ENCODE measurements at places on chromosomes 2 and 18.
A peak's percentile ranks its signal among the peaks of the same experiment; 100 is the strongest.

- no peak for DNase-seq
These were observed 333.1 kb downstream of the DSEL start for GRCh38 chr18:67183398-67183797.

DNA sequence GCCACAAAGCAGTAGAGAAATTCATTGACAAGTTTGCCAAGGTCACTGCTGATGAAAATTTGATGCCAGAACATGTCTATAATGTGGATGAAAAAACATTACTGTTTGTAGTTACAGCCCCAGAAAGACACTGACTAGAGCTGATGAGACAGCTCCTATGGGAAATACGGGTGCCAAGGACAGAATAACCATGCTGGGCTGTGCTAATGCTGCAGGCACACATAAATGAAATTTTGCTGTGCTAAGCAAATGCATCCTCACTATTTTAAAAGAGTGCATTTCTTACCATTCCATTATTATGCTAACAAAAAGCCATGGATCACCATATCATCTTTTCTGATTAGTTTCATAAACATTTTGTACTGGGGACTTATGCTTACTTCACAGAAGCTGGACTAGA, 208.2 kb downstream of the FHOD3 start:
- DNase-seq: no peak

DNA sequence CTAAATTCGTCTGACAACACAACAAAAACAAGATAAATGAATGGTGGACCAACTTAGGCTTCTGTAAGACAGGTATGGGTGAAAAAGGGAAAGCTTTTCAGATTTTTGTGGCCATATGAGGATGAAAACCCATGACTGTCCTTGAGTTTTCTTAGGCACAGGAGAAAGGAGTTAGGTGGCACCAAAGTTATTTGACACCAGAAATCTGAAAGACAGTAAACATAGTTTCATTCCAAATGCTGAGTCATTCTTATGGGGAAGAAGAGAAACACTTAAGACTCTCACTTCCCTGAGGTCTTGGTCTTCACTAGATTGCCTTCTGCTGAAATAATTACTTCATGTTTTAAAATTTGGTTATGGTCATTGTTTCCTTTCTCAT, 5.2 kb upstream of the GPD2 start:
- no peak for DNase-seq

- no peak for DNase-seq
These were observed 175.3 kb downstream of the GFPT1 start for GRCh38 chr2:69211686-69212085.

DNA sequence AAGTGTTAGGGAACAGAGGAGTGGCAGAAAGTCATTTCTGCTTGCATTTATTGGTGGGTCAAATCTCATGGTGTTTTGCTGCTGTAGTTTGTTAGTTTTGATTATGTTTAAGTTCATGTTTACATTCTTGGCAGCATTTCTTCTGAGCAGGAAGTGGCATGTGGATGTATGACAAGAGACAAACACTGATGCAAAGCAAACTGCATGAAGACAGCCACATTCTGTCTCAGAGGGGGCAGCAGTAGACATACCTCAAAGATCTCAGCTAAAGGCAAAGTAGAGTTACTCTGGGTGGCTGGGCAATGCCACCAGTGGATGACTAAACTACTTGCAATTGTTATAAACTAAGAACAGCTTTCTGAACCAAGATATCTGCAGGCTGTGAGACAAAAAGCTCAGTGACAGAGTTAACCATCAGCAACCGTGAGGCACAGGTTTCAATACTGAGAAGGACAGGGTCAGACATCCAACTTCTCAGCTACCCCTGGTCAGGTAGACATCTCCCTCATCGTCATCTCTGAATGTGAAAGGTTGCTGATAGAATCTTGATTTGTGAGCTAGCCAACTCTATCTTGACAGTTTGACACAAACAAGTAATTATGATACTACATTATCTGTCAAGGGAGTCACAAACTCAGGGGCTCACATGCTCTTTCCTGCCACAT, 16.4 kb downstream of the GALNT3 start:
- DNase-seq: no peak

DNA sequence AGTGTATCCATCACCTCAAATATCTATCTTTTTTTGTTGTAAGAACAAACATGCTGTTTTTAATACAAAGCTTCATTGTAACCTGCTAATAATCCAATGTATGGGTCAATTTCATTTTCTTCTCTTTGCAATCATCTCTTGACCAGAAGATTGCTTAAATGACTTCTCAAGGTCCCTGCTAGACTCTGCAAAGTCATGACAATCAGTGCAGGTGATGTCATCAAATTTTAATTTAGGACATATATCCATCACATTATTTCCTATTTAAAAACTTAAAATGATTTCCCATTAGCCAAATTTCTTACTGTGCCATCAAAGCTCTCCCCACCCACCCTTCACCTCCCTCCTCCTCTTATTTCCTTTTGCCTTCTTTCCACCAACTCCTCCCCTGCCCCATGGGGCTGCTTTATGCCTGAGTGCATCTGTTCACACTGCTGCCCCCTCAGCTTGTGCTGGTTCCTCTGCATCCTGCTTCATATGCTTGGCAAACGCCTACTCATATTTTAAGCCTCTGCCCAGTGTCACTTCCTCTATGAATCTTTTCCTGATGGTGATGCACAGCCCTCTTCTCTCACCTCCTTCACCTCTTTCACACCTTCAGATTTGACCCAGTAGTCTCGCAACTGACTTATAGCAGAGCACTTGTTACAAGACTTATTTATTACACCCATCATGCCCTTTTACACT, 20.3 kb downstream of the PLEK start:
- no peak for DNase-seq

DNA sequence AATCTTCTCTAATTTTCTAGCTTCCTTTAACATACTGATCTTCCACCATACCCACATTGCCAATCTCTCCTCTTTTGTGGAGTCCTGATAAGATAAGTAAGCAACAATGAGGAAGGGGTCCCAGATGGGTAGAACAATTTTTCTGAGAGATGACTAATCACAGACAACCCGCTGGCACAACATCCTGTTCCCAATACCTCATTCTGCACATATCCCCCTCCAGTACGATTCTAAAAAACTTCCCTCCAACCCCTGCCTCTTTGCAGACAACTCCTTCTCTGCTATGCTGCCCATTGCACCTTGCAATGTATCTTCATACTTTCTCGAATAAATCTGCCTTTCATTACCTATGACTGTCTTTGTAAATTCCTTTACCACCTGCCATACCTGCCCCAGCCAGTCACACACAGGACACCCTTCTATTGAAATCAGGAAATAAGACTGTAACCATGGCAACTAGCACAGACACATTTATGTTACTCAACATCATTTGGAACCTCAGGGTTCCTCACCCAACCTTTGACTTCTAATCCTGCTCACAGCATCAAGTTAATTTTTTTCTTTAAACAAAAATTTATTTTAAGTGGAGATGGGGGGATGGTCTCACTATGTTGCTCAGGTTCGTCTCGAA, 7.4 kb upstream of the EXOC6B start:
- DNase-seq: peak; percentile 47

- no peak for DNase-seq
These were observed 29.4 kb upstream of the GMPPA start for GRCh38 chr2:219469186-219469724.

GRCh38 chr2:60045456-60045855, 508.0 kb downstream of the BCL11A start:
- DNase-seq: no peak

GRCh38 chr18:25298853-25299274, 53.1 kb downstream of the ZNF521 start:
- no peak for DNase-seq

- DNase-seq: no peak
These were observed 740.3 kb upstream of the RAB6C start for GRCh38 chr2:129239141-129239540.

- no peak for DNase-seq
These were observed 49.3 kb downstream of the OLA1 start for GRCh38 chr2:174198846-174199564.

Data from naive thymus-derived CD4-positive, alpha-beta T cell (primary cell).